ENCODE measurements at places on chromosomes 11 and 22.

DNA sequence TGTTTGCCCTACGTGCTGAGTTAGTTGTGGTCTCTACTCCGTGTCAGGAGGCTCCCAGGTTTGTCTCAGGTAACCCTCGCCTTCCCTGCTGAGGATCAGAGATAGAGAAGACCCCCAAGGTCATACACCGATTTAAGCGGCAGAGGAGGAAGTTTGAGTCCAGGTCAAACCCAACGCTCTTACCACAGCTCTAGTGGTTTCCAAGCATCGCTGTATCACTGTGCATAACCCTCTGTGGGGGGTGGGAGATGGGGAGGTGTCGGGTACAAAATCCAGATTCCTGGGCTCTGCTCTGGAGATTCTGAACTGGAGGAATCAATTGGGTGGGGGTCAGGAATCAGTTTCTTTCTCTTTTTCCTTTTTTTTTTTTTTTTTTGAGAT is 627 bp downstream of the DNAJC4 start:
- no peak for DNase-seq

DNA sequence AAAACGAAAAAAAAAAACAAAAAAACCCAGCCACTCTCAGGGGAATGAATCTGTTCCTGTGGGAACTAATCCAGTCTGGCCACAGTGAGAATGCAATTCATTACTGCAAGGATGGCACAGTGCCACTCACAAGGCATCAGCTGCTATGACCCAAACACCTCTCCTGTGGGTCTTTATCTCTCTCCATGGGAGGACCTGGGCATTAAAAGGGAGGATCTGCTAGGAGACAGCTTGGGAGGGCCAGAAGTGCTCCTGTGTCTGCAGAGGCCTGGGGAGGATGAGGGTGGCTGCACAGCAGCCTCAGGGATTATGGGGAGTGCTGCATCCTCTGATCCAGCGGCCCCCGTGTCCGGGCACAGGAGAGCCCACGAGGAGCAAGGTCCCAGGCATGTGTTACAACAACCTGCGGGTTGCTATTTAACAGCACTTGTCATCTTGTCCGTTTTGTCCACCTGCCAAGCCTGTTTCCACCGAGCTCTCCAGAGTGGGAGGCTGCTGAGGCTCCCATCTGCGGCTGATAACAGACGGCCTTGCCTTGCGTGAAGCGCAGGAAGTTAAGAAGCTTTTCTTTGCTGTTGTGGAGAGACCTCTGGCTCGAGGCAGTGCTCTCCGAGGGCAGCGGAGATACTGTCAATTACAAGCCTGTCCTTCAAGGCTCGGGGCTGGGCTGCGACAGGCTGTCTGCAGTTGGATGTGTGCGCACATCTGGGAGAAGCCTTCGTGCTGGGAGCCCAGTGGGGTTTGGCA is 97.7 kb downstream of the NXPE2 start:
- DNase-seq, result peak; percentile 87

DNA sequence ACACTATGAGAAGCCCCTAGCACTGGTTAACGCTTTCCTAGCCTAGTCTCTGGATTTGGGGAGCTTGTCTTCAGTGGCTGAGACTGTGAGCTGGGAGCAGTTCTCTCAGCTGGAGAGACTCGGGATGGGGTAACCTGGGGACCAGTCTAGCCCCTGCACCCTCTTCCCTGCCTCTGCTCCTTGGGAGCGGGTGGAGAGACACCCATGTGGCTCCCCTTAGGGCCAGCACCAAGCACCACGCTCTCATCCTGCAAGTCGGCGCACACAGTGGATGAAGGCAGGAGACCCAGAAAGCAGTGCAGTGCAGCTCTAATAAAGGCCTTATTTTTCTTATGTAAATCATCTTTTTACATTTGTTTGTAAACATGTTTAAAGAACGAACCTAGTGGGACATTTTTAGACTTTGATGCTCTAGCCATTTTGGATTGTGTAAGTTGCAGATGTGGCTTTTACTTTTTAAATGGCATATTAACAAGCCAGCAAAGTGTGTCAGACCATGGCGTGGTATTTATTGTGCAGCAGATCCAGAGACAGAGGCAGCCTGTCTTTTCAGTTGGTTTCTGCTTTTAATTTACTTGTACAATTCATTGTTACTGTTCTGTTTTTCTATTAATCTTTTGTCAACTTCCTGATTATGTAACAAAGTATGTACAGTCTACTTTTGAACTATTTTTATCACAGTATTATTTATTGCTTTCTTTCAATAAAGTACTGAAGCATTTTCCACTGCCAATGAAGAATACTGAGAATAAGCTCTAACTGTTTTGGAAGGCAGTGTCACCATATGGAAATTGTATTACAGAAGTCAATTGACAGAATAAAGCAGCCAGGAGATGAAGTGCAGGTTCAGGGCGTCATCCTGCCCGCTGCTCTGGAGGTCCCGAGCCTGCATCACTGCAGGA is 14.4 kb upstream of the CTTN start:
- no peak for DNase-seq

DNA sequence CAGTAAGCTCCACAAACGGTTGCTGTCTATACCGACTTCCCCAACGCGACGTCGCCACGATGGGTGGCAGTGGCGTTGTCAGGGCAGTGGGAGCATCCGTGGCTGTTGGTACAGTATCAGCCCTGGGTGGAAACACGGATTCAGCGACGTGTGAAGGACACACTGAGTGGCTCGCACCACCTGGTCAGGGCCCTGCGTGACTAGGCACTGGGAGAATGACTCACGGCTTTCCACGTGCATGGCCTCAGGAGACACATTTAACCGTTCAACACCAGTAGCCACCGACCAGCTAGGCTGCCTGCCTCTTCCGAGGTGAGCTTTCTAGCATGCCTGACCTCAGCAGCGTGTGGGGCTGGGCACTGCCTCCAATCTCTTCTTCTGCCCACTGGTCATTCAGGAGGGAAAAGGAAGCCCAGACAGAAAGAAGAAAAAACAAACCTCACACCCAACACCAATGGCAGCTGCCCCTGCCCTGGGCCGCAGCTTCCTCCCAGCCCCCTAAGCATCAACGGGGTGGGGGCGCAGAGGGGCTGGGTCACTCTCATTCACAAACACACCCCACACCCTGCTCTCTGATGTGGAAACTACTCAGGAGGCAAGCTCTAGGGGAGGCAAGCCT is 59.0 kb downstream of the MYH9 start:
- no peak for DNase-seq

- no peak for DNase-seq
Measured at GRCh38 chr11:93017821-93018690, 48.6 kb downstream of the MTNR1B start.
